Stimulated activated CD8-positive, alpha-beta memory T cell treated with anti-CD3 and anti-CD28 coated beads, Interleukin-2, amount 100 ng/mL, for 1 hour (primary cell): ENCODE measurements at places on chromosomes 4 and X.

DNA sequence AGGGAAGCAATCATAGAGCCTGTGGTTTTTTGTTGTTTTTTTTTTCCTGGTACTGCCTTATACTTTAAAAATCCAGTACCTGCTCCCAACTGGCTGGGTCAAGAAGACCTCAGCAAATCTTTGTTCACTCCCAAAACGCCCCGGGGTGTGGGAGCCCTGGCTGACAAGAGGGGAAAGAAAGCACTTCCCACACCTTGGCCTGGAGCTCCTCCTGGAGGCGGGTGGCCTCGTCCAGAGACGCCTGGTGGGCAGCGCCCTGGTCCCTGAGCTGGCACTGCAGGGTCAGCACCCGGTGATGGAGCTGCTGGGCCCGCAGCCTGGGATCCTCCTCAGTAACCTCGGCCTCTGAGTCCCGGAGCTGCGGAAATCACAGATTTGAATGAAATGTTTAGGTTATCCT lies 38.2 kb downstream of the C4orf50 start:
- DNase-seq: no peak

DNA sequence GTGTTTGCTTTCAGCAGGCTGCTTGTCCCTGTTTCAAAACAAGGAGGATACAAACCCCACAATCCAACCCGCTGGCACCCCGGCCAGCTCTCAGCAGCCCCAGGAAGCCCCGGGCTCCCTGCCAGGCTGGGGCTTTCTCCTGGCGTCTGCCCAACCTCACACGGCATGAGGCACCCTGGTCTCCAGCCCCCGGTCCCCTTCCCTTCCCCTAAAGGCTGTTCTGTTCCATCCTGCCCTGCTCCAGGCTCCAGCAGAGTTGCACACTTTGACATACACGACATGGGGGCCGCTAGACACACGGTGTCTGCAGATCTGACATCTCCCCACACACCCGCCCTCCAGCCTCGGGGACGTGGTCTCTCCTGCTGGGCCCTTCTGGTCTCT lies 107.7 kb upstream of the ADRA2C start:
- no peak for DNase-seq

DNA sequence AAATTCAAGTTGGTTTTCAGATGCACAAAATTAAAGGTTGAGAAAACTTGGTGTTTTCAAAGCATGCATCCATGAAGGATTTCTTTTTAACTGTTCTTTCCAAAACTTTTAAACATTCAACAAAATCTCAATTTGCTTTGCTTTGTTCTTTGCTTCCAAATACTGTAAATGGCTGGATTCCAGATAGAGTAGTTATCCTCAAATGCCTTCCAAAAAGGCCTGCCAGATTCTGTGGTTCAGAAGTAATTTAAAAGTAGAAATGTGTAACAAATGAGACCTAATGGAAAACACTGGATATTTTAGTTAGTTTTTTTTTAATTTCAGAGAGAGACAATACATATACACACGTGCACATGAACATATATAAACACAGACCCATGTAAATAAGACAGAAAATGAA lies 97.3 kb downstream of the NR3C2 start:
- no peak for DNase-seq

DNA sequence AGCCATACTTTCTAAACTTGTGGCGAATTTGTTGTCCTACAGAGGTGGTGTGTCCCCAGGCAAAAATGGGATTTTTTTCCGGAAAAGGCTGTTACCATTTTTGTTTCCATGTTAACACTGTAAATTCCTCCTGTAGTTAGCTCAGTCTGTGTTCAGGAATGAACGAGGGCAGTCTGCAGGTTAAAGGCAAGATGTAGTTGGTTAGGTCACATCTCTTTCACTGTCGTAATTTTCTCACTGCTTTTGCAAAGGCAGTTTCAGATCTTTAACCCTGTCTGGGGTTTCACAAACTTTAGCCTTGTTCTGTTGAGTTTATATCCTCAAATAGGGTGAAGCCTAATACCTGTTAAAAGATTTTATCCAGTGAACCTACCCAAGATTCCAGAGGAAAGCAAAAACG lies 50.5 kb upstream of the PUDP start:
- no peak for DNase-seq

DNA sequence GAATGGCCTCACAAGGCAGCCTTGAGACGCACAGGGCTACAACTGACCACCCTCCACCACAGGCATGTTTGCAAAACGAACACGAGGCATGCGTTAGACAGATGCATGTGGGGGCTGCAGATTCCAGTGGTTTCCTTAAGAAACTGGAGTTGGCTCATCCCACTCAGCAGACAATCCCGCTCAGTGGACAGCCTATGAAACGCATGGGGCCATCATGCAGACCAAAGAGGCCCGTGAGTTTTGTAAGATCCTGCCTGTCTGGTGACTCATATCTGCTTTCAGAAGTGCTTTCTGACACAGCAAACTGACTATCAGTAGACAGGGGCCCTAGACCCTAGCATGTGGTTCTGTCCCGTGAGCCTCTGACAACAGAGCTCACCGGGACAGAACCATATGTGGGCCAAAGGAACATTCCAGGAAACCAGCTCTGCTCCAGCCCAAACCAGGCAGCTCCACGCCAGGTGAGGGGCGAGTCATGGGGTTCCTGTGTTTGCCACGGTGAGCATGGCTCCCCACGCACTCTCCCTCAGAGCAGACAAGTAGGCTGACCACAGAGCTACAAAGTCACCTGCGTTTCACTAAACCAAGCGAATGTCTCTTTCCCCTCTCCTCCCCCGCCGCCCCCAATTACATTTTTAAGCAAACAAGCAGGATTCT lies 74.4 kb downstream of the MTMR1 start:
- no peak for DNase-seq

GRCh38 chr4:53563824-53564223 lies 27.5 kb downstream of the LNX1 start:
- no peak for DNase-seq

GRCh38 chrX:106615041-106615440 lies 3.3 kb downstream of the RADX start:
- DNase-seq: no peak

DNA sequence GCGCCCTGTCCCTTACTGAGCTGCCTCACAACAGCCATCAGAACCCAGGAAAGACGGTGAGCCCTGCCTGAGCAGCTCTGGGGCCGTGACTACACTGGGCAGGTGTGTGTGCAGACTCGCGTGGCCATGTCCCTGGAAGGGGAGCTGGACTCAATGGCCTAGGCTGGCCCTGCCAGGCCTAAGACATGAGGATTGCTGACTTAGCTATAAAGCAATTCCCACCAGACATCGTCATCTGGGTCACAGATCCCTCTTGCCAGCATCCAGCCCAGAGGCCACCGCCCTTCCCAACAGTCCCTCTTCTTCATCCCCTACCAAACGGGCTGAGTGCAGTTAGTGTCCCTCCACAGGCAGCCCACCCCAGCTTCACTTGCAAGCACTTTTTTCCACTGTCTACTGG lies 3.7 kb downstream of the NAA10 start:
- no peak for DNase-seq

DNA sequence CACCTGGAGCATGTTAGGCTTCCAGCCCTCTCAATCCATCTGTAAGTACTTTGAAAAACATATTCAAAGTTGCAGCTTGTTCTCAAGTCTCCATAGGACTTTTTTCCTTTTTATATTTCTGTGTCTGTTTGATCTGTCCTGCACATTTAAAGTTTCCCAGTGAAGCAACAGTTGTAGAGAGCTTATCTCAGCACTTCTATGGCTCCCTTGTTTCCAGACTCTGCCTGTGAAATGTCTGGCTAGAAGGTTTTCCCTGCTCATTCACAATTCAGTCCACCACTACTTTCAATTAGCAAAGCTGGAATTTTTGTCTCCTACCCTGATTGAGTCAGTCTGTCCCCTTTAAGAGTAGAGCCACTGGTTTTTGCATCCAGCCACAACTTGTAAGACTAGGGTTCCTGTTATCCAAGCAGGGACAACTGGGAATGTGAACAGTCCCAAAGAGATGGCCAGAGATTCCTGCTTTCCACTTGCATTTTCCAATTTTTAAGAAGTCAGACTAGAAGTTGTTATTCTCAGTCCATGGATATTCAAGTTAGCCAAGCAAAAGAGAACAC lies 116.1 kb downstream of the GASK1B start:
- DNase-seq: no peak

- no peak for DNase-seq
Measured at GRCh38 chrX:153214934-153215333, 35.9 kb downstream of the MAGEA1 start.

GRCh38 chr4:94039226-94039625 lies 168.4 kb upstream of the SMARCAD1 start:
- no peak for DNase-seq
